ENCODE measurements at places on chromosomes 6 and 20.

GRCh38 chr20:2946988-2947961 is 74.0 kb downstream of the PTPRA start:
- DNase-seq: peak; percentile 76

DNA sequence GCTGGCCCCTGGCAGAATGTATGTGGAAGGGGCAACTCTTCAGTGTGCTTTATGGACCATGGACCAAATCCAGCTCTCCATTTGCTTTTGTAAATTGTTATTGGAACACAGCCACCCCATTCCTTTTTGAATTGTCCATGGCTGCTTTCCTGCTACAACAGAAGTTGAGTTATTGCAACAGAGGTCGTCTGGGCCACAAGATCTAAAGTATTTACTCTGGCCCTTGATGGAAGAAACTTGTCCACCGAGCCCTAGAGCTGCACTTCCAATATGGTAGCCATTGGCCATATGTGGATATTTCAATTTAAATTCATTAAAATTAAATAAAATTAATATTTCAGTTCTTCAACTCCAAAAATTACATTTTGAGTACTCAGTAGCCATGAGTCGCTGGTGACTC is 543.5 kb downstream of the PTPRT start:
- no peak for DNase-seq

GRCh38 chr6:157548635-157549467 is 167.9 kb downstream of the ZDHHC14 start:
- no peak for DNase-seq

GRCh38 chr20:50534567-50534966 is 24.4 kb downstream of the PTPN1 start:
- peak; percentile 80 for DNase-seq

DNA sequence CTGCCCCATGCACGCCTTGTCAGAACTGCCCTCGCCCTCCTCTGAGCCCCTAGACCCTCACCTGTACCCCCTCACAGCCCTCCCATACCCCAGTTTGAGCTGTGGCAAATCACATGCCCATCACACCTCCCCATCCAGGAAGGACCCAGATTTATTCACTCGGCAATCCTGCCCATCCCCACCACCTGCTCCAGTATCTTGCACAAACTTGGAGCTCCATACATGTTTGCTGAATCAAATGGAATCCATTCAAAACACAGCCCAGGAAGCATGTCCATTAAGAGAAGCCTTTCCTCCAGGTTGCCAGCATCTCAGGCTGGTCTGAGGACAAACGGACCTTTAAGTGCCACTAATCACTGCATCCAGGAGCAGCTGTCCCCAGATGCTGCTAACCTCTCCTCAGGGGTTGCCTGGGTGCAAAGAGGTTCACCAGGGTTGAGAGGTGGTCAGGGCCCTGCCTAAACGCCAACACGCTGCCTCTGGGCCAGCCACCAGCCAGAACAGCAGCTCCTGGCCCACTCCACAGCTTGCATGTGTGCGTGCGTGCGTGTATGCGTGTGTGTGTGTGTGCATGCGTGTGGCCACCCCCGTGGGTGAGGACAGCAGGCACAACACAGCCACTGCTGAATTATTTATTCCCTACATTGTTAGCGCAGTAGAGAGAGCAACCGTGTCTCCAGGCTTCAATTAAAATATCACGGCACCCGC is 31.0 kb downstream of the GRM4 start:
- no peak for DNase-seq

DNA sequence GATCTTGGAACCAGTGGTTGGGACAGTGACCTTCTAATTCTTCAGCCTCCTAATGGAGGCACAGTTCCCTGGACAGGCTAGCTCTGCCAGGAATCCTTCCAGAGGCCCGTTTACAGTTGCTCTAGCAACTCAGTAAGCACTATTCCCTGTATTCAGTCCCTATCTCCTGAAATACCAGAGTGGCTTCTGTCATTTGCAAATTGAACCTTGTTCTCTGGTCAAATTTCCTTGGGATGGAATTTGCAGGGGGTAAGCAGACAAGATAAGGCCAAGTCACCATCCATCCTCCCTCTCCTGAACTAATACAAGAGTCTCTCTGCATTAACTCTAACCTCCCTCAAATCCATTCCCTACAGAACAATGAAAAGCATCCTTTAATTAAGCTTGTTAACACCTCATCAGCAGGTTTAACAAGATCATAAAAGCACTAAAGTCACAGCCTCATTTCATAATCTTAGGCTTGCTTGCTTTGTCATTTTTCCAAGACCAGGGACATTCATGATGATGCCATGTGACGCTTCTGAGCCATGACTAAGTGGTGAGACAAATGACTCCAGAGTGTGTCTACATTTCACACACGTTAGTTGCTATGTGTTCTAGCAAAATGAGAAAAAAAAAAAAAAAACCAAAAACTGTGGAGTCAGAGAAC is 37.1 kb downstream of the SLC22A23 start:
- peak; percentile 84 for DNase-seq

DNA sequence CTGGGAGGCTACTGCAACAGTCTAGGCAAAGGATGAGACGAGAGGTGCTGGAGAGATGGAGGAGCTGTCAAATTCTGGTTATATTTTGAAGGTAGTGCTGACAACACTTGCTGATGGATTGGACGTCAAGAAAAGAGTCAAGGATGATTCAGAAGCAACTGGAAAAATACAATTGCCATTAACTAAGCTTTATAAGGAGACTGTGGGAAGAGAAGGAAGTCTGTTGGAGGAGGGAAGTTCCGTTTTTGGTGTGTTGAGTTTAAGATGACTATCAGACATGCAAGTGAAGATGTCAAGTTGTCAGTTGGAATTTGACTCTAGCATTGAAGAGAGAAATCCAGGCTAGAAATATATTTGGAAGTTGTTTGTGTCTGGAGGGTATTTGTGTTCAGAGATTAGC is 358.1 kb downstream of the RNGTT start:
- no peak for DNase-seq

DNA sequence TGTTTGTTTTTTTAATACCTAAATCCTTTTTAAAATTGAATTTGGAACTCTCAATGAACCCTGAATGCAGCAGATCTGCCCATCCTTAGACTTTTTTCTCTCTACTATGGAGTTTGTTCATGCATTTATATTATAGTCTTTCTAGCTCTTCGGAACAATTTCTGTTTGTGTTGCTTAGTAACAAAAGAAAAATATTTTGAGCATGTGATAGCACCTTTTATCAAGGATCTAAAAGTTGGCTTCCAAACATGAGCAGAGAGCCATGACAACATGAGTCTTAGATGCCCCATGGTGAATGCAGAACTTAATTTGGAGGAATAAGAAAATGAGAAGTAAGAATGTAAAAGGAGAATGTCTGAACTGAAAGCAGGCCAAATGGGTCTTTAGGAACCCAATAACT is 133.7 kb downstream of the EDN1 start:
- no peak for DNase-seq

DNA sequence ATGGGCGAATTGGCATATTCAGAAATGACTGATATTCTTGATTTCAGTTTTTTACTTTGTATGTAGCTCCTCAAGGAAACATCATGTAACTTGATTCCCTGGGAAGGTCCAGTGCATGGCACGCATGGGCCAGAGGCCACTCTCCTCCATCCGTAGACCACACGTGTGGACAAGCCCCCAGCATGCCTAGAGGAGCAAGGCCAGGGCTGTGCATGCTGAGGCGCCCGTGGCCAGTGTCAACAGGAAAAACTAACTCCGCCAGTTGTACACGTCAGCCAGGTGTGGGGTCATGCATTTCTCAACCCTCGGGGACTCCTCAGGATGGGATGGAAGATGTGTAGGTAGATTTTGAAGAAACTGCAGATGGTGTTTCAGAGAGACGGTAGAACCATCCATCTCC is 37.8 kb upstream of the CD93 start:
- DNase-seq: no peak

GRCh38 chr6:169883316-169883715 is 131.9 kb downstream of the ERMARD start:
- no peak for DNase-seq

DNA sequence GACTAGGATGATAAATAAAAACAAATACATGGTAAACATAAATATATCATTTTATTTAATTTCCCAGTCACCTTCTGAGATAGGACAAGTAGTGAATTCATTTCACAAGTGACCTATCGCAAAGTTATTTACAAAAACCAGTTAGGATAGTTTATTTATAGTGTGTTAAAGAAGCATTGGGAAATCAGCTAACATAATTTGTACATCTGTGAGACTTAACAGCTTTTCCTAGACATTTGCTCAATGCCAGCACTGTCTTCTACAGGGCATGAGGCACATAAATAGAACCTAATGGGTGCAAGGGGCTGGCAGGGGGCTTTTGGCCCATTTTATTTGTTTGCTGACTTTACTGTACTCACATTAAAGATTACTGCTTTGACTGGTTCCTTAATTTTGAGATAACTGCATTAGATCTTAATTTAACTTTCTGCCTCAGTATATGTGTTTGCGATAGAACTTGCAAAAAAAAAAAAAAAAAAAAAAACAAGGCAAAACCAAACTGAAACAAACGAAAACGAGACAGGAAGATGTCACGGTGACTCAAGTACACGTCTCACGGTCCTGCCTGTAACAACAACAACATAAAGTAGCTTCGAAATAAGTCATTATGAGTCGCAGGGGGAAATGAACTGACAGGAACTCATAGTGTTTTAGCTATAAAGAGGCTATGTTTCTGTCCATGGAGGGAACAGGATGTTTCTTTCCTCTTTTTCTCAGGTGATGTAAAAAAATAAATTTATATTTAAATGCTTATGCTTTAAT is 133.7 kb upstream of the GMDS start:
- DNase-seq: peak; percentile 67

GRCh38 chr6:117449549-117450439 is 24.1 kb upstream of the ROS1 start:
- peak; percentile 76 for DNase-seq

DNA sequence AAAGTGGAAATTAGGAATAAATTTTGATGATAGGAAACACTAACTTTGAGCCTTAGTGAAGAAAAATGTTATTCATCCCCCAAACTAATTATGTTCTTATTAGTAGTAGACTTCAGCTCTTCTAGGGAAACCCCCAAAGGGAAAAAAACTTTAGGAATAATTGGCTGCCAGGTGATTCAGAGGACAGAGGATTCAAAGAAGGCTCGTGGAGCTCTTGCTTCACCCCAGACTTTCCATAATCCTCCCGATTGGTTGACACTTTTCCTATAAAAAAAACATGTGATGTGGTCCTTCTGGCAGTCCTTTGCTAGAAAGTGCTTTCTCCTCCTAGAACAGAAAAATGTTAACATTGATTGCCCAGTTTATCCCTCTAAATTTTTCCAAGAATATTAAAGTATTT is 5.6 kb upstream of the CCDC170 start:
- no peak for DNase-seq

- DNase-seq: no peak
These were observed 59.0 kb downstream of the THEMIS start for GRCh38 chr6:127841811-127842210.

GRCh38 chr20:53190225-53190624 is 218.1 kb downstream of the TSHZ2 start:
- DNase-seq: no peak

GRCh38 chr6:85472744-85473143 is 22.9 kb downstream of the NT5E start:
- peak; percentile 72 for DNase-seq

DNA sequence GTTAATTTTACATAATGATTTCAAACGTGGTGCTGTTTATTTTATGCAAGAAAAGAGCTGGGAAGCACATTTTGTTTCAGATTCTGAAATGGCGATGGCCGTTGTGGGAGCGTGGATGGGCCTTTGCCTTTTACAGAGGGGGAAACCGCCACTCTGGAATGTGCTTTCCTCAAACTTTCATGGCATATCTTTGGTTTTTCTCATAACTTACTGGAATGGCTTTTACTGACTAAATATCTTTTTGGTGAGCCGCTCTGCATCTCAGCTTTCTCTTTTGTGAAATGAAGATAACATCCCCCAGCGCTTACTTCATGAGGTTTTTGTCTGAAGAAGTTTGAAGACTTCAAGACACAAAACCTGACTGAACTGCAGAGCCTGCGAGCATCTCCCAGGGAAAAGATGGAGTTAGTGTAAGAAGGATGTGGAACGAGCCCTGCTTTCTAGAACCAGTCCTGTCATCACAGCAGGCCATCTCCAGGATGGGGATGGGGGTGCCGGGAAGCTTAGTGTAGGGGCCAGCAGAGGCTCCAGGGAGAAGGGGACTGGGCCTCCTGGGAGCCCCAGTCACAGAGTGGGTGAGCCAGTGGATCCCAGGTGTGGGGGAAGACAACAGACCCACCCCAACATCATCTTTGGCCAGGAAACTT is 61.8 kb upstream of the TIAM2 start:
- peak; percentile 18 for DNase-seq

DNA sequence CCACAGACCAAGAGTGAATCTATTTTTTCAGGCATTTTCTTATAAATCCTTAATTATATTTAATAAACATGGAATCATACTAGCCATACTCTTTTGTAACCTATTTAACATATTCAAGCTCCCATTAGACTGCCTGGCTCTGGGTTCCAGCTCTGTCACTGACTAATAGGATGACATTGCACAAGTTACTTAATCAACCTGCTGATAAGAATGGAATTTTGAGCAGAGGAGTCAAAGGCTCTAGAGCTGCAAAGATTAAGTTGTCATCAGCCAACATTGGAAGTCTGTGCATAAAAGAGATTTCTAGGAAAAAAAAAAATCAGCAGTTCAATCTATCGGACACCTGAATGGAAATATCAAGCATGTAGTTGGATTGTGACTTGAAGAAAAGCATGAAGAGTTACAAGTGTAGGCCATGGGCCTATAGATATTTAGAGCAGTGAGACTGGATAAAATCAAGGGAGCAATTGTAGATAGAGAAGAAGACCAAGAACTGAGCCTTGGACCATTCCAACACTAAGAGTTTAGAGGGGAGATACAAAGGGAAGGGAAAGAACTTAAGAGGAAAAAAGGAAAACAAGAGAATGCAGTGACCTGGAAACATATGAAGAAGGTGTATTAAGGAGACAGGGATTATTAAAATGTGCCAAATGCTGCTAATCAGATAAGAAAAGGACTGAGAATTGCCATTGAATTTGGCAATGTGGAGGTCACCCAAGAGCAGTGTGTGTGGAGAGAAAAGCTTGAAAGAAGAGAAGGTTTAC is 11.0 kb upstream of the HINT3 start:
- peak; percentile 88 for DNase-seq

DNA sequence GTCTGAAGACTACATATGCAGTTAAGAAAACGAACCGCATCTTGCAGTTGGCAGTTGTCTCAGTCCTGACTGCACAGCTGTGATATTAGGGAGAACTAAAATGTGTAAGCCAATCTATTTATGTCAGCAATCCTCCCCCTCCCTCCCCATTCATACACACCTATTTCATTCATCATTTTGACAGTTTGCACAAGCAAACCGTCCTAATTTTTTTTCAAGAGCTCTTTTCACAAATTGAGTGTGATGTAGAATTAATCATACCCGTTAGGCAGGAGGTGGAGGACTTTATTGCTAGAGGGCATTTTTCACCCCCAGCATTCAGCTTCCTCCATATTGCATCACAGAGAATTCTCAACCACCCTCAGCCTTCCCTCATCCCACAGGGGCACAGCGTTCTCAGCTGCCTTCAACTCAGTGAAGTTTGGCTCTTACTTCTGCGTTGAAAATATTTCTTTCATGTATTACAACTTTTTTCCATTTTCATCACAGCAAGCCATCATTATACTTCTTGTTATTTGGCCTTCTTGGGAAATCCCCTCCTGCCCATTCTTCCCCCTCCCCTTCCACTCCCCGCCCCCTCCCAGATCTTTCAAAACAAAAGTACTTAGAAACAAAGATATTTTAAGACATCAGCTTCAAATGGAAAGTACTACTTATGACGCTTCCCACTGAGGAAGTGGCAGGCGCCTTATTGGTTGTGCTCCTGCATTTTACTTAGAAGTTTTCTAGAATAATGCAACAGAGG is 37.5 kb downstream of the NOX3 start:
- DNase-seq: peak; percentile 61

Data from brain microvascular endothelial cell (primary cell).